ENCODE measurements at places on chromosomes 1 and 21.

- no peak for DNase-seq
Measured at GRCh38 chr1:57377339-57378139, 46.3 kb downstream of the DAB1 start.

- DNase-seq, result peak; percentile 60
Measured at GRCh38 chr21:43865540-43866259, 677 bp downstream of the AGPAT3 start.

GRCh38 chr1:221532071-221532773, 209.7 kb downstream of the DUSP10 start:
- DNase-seq, result no peak

DNA sequence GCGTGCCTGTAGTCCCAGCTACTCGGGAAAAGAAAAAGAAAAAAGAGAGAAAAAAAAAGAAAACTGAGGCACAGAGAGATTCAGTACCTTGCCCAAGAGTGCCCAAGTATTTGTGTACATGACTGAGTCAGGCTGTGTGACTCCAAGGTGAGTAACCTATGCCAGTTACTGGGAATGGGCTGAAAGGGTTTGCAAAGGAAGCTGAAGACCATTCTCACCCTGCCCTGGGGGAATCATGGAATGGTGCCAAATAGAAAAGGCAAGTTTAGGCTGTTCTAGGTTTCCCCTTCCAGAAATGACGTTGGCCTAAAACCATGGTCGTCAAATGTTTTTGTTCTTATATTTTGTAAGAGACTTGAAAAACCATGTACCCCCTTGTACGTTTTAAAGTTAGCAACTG, 37.9 kb upstream of the LRIG2 start:
- DNase-seq, result no peak

DNA sequence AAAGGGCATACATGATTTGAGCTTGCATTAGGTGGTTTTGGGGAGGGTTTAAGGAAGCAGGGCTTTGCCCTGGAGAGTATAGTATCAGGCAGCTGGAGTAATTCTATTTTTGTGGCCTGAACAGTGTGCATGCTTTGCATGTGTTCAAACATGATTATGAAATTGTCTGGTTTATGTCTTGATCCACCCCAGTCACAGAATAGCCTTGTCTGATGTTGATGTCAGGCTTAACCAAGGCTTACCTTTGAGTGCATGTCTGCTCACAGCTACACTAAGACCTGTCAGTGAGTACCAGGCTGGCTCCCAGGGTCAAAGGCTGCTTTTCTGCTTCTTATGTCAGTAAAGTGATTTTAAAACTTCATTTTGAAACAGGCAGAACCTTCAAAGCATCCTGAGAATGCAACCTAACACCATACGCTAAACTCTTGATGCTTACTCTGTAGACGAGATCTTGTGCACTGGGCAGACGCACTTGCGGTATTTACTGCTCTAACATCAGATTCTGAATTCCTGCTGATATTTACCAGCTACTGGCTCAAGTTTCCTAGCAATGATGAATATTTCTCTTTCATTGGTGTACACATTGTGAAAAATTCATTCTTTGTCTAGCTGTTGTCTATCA, 78.9 kb downstream of the MAP3K21 start:
- no peak for DNase-seq

GRCh38 chr1:181551754-181552153, 68.4 kb downstream of the CACNA1E start:
- no peak for DNase-seq

DNA sequence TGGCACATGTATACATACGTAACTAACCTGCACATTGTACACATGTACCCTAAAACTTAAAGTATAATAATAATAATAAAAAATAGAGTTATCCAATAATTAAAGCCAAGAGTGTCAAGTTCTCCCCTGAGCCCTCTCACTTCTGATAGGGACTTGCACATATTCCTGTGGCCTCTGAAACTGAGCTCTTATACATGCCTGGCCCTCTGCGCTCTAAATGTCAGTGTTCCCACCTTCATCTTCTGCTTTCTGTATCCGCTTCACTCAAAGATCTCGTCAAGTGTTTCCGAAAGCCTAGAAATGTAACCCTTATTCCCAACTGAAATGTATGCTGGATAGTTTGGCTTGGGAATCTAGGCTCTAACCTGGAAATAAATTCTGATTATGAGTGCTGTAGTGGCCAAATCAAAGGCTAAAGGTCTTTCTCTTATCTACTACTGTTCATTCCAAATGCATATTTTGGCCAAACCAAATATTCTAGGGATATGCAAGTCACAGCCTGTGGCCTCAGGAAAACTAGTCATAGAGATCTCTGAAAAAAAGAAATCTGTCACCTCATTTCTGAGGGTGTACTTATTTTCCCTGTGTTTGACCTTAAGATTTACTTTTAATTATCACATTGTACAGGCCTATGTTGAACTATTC, 99.5 kb upstream of the LYPLAL1 start:
- no peak for DNase-seq

- no peak for DNase-seq
Measured at GRCh38 chr1:198352975-198353695, 187.3 kb downstream of the ATP6V1G3 start.

- DNase-seq, result peak; percentile 46
Measured at GRCh38 chr1:112674986-112675727, 698 bp downstream of the MOV10 start.

DNA sequence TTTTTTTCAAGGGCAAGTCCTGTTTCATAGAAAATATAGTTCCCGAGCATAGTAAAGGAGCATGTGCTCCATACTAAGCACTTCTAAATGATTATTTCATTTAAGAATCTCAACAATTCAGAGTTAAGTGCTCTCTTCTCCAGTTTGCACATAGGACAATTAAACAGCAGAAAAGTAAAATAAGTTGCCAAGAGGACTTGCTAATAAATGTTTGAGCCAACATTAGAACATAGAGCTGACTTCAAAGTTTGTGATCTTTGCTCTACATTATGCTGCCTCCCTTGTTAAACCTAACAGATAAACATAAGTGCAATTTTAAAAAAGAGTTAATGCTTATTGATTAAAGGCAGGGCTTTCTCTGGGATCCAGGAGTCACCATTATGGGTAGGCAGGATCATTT, 23.8 kb upstream of the RAP1A start:
- no peak for DNase-seq

- no peak for DNase-seq
Measured at GRCh38 chr1:181630838-181631237, 147.5 kb downstream of the CACNA1E start.

GRCh38 chr1:67601539-67601938, 83.5 kb upstream of the GADD45A start:
- DNase-seq, result no peak

DNA sequence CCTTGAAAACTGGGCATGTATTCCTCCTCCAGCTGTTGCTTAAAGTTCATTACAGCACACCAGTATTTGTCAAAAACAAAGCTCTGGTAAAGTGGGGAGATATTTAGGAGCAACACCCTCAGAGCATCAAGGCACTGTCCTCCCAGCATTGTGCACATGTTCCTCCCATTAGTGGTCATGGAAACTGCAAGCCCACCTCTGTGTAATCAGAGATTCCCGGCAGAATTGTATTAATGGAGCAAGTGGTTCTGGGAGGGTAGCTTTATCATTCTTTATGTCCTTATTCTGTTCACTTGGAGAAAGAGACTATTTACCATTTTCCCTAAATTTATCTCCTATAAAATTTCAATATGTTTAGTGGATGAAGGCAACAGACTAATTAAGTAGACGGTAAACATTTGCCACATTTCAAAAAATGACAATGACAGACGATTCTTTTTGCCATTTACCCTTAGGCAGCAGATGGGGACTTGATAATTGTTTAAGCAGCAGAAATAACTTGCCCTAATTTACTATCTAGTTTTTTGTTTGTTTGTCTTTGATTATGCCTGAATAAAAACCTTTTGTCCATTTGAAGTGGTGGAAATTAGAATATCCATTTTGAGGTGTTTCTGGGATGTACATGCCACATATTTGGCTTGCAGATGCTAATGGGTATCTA, 289.6 kb upstream of the ST6GALNAC5 start:
- DNase-seq, result no peak
